Stimulated activated CD8-positive, alpha-beta memory T cell treated with anti-CD3 and anti-CD28 coated beads, Interleukin-15, amount 100 ng/mL, for 24 hours (primary cell): ENCODE measurements at places on chromosomes 4 and X.

GRCh38 chr4:59535541-59535940 lies 1664.6 kb upstream of the ADGRL3 start:
- no peak for DNase-seq

DNA sequence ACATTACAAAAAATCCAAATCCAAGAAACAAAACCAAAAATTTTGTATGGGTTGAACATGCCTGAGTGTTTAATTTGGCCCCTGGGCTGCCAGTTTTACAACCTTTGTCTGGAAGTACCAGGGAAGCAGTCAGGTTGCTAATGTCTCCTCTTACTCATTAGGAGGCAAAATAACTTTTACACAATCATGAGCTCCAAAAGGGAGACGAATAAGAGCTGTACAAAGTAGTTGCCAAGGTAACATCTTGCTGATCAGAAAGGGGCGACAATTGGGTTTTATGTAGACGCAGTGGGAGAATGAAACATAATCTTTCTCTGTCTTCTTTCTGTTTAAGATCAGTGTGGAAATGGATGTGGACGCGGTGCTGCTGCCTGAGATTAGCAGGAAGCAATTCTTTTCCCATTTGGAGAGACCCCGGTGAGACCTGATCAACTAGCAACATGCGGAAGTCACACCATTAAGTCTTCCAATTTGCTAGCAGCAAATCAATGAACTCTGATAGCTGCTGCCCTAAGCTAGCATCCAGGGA lies 90.7 kb upstream of the IGFBP7 start:
- no peak for DNase-seq

GRCh38 chrX:155086202-155086840 lies 15.0 kb downstream of the BRCC3 start:
- DNase-seq = peak; percentile 8

- DNase-seq = no peak
Measured at GRCh38 chr4:156261230-156261629, 307.6 kb upstream of the CTSO start.

- no peak for DNase-seq
Measured at GRCh38 chrX:82219129-82219528, 1017.2 kb downstream of the SH3BGRL start.

DNA sequence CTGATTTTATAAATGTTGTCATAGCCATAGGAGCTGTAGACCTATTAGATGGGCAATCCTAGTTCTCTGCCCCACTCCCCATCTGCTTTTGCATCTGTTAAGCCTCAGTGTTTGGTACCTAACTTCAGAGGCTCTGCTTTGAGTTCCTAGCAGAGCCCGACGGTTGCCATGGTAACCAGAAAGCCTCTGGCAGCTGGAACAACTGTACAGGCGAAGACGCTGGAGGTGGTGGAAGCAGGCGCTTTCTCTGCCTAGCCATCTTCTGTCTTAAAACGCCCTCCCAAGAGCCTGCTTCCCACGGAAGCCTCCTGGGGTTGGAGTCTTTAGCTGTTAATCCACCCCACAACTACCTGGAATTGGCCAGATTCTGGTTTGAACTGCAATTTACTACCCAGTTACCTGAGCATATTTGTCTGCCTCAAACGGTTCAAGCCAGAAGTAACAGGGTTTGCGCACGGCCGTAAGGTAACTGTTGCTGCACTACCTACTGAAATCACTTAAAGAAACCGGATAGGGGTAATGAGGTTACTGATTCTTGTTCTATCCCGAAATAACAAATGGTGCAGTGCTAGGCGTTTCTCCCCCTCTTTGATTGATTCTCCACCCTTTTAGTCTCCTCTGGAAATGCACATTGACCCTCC lies 1.0 kb upstream of the GABRG1 start:
- no peak for DNase-seq

DNA sequence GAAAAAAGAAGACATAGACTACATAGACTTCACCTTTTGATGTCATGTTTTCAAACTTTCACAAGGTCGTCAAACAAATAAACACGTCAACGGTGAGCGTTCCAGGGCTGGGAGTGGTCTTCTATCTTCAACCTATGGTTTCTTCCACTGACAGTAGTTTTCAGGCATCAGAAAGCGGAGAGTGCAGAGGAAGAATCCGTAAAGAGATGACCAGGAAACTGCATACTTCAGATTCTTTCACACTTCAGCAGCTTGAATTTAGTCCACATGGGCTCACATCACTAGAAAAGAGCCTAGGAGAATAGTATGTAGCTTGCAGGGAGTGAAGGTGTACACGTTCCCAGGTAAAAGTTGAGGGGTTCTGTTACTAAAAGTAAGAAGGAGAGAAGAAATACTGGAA lies 58.5 kb downstream of the NPY1R start:
- DNase-seq = no peak

DNA sequence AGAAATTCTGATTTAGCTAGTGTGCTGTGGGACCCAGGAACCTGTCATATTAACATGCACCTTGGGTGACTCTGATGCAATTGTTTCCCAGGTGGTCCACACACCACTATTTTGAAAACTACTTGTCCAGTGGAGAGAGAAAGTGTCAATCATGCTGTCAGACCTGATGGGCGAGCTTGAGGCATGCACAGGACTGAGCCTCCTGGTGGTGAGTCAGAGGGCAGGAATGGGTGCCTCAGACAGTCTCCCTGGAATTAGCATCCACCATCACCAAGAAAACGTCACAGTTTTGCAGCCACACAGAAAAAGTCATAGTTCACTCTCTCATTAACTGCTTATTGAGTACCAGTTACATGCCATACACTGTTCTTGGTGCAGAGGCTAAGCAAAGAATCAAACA lies 181.8 kb upstream of the MAOA start:
- no peak for DNase-seq

DNA sequence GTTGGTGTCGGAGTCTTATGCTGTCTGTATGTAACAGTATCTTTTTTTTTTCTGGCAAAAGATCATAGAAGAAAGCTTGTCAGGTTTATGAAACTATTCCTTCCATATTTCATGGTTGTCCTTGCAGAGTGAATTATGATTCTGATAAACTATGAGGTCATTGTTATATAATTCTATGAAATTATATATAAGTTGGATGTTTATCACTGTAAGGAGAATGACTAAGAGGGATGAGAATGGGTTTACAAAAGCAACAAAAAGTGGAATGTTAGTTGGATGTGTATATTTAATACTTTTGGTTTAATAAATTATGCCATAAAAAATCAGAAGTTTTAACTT lies 43.1 kb downstream of the RAPGEF2 start:
- DNase-seq = no peak

DNA sequence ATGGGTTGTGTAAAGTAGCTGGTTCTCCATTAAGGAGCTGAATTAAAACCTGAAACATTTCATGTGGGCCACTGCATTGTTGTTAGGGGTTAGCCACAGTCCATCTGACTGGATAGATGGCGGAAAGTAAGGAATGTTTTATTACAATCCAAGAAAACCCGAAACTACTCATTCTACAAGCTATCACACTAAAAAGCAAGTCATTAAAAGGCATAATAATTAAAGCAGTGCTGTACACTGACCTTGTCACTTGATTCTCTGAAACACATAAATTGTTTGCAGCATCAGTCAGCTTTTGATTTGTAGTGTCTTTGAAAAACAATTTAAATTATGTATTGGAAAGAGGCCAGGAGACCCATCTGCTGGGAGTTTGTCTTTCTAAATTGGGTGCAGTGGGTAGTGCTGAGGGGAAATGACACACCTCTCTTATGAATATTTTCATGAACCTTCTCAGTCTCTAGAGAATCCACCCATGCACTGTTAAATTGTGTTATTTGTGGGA lies 75.7 kb upstream of the ANK2 start:
- no peak for DNase-seq

DNA sequence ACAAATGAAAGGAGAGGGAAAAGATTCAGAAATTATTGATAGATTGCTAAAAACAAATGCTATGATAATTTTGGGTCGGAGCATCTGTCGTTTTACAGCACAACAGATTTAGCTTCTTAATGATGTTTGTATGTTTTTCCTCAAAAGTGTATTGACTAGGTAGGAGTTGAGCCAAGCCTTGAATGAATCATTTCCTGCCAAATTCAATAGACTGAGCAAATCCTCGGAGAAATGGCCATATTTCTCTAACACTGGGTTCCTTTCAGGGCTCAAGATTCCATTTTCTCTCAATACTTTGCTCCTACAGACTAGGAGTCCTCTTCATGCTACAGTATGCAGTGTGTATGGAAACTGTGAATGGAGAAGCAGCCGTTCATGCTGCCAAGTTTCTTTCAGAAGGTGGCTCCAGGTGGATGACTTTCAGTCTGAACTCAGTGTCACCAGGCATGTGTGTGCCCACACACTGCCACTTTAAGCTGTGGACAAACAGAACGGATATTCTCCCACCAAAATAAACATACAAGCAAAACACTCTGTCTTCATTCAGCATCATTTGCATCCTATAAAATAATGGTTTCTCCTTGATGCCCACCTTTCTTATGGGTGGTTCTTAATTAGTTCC lies 146.0 kb downstream of the TBL1X start:
- DNase-seq = no peak

DNA sequence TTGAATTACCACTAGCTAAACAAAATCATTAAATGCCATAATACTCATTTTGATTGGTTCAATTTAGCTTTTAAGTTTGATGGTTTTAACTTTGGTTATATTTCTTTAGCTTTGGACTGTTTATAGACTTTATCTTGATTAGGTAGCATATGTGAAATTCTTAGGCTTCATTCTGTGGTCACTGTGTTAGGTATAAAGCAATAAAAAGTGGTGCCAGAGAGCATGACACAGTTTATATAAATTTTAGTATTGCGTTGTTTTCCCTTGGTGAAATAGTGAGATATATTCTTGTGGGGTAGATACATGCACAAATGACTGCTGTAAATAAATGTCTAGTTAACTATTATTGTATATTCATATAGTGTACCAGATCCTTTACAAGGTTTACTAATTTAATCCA lies 474.2 kb upstream of the GRID2 start:
- DNase-seq = no peak

- no peak for DNase-seq
Measured at GRCh38 chr4:86506591-86506990, 87.5 kb upstream of the PTPN13 start.

GRCh38 chrX:66638591-66639500 lies at the start of gene EDA2R:
EDA2R (minus strand) TSS chrX:66639078; CDS start chrX:66616020, 23,058 bp downstream.
- DNase-seq = no peak

- no peak for DNase-seq
Measured at GRCh38 chr4:179182741-179183140, 1740.5 kb upstream of the AGA start.

GRCh38 chr4:127856813-127857447 lies 23.8 kb upstream of the PLK4 start:
- no peak for DNase-seq

GRCh38 chr4:123776267-123776666 lies 379.7 kb downstream of the SPRY1 start:
- DNase-seq = no peak

- peak; percentile 3 for DNase-seq
Measured at GRCh38 chr4:242121-242848, 63.0 kb downstream of the ZNF732 start.

DNA sequence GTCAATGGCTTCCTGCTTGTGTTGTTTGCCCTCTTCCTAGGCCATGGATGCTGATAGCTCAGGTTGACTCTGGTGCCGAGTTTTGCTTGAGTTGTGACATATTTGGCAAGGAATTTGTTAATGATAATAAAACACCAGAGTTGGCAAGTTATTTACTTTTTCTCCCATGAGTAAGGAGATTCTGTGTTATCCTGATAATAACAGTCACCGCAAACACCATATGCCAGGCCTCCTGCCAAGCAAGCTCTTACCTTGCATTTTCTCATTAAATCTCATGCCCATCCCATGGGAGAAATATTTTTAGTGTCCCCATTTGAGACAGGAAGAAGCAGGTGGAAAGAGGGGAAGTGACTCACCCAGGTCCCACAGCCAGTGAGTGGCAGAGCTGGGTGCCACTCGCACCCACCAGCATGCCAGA lies 67.4 kb upstream of the CLCN4 start:
- DNase-seq = no peak

- no peak for DNase-seq
Measured at GRCh38 chrX:40104985-40105834, 7.5 kb upstream of the BCOR start.

DNA sequence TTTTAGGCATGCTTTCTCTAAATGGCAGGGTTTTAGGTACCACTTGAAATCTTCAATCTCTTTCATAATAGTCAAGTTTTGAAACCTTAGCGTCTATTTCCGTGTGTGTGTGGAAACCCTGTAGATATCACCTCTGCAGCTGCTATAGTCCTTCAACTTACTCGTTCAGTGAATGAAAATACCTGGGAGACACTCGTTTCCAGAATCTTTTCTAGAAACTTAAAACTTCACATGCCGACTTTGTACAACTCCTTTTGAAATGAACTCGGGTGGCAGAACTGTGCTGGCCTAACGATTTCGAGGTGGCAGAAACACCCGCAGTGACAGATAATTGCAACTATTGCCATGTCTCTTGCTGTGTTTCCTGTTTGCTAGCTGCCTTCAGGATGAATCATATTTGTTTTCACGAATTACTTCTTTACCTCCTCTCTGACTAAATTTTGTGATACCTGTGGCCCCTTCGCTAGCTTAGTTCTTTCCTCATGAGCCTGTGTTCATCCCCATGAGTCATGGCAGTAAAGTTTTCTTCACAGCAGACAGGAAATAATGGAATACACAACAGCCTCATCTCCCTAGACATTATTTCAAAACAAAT lies 104.7 kb upstream of the SMIM10 start:
- no peak for DNase-seq

GRCh38 chr4:115274545-115274944 lies 161.1 kb upstream of the NDST4 start:
- no peak for DNase-seq

GRCh38 chrX:48705871-48706270 lies 9.3 kb downstream of the SUV39H1 start:
- no peak for DNase-seq

- DNase-seq = no peak
Measured at GRCh38 chr4:188987011-188987410, 847.8 kb downstream of the TRIML1 start.

- no peak for DNase-seq
Measured at GRCh38 chr4:151666501-151666900, 94.3 kb downstream of the GATB start.

GRCh38 chr4:81905971-81906370 lies 434.3 kb upstream of the RASGEF1B start:
- DNase-seq = no peak

- no peak for DNase-seq
Measured at GRCh38 chr4:83996254-83996653, 460.3 kb downstream of the GPAT3 start.

- no peak for DNase-seq
Measured at GRCh38 chrX:477441-478012, 90.8 kb upstream of the PPP2R3B start.

GRCh38 chr4:105150503-105150902 lies 3.8 kb downstream of the TET2 start:
- DNase-seq = no peak

GRCh38 chr4:3870567-3870962 lies 104.4 kb downstream of the ADRA2C start:
- no peak for DNase-seq

DNA sequence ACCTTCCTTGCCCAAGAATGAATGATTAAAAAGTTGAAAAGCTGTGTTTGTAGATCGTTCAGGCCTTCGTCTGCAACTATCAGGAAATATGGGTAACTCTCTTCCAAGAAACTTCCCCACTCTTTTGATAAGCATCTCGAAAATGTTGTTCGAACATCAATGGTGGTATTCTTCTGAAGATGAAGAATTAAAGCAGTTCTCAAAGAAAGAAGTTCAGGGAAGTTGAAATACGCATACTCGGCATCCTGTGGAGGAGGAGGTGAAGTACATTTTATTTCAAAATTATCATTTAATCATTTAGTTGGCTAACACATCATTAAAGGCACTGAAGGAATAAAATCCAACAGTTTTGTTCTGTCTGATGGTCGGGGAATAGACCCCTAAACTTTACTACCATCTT lies 12.1 kb downstream of the DDX60 start:
- no peak for DNase-seq

GRCh38 chr4:23438764-23439163 lies 451.1 kb downstream of the PPARGC1A start:
- DNase-seq = no peak
